ENCODE measurements at places on chromosomes 1 and 21.

- no peak for DNase-seq
Measured at GRCh38 chr1:54228638-54229079, 28.7 kb downstream of the MRPL37 start.

GRCh38 chr1:54345116-54345515, 61.1 kb downstream of the SSBP3 start:
- no peak for DNase-seq

DNA sequence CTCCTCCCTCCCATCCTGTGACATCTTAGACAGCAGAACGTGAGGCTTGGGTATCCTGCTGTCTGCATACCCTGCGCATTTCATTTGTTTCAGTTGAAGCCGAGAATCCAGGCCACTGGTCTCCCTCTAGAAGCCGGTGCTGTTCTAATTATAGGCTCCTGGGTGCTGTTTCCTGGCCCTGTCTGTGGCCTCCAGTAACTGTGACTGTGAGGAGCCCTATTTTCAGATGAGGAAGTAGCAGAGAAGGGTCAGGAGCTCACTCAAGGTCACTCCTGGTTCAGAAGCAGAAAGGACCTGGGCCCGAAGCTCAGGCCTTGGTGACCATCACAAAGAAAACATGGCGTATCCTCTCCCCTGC, 24.0 kb downstream of the COQ8A start:
- no peak for DNase-seq

DNA sequence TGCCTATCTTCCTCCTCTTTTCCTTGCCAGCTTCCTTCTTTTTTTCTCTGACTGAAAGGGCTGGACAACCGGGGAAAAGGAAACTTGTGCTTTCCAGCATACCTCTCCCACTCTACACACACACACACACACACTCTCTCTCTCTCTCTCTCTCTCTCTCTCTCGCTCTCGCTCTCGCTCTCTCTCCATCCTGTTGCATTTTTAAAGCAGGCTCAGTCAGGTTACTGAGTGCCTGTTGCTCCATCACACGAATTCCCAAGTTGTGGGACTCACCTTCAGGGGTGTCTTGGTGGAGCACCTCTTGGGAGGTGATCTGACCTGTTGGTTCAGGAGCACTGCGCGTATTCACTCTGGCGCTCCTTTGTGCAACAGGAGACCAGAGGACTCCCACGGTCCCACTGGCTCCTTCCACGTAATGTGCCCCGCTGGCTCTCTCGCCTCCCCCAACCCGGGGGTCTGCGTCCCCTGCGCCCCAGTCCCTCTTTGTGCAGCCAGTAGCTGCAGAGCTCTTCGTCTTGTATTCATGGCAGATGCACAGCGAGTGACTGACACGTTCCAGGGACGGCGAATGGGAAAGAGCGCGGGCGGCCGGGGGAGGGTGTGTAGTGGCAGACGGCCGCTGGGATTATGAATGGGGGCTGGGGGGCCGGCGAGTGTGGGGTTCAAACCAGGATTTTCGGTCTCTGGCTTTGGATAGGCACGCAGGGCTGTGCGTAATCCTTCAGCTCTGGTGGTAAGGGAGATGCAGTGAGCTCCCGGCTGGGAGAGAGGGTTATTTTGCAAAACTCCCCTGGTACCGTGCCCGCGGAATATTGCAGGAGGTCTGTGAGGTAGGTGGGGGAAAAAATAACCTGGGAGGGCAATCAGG, 660 bp upstream of the PDE4B start:
- no peak for DNase-seq

DNA sequence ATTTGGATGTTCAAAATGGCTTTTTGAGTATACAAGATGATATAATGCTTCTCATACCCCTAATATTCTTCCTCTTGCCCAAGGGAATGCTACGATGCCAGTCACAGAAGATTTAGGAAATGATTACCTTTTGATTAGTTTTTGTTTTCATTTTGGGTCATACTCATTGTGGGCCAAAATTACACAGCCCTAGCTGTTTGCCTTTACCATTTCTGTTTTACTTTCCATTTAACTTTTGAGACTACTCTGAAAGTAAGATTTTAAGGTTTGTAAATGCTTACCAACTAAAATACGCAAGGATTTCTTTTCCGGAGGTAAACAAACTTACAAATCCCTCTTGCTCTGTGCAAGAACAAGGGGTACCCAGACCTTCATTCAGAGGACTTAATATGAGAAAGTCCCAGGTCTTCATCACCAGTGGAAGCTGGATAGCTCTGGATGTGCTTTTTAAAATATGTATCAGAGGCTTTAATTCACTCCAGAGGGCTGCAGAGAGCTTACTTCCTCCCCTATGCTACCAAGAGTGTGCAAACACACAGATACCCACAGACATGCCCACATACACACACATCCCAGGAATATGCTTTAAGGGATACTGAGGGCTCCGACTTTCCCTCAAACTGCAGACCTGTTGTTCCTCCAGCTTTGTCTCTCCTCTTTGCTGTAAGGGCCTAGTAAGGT, 631.4 kb downstream of the SMYD3 start:
- DNase-seq, result no peak

DNA sequence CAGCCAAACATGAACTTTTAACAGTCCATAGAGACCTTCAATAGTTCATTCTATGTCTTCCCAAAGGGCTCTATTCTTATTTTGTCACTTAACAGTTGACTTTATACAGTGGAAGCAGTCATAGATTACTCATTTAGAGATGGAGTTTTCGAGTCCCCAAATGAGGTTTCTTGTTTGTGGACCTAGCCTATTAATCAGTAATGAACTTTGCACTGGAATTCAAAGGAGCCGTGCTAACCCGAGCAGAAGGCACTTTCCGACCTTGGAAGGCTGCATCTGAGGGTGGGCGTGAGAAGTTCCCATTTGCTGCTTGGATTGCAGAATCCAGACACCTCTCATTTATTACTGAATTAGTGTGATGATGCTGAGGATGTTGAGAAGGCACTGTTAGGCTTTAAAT, 46.4 kb downstream of the TTC39A start:
- DNase-seq, result no peak

- DNase-seq, result no peak
Measured at GRCh38 chr1:73593364-73593763, 604.6 kb downstream of the LRRIQ3 start.

DNA sequence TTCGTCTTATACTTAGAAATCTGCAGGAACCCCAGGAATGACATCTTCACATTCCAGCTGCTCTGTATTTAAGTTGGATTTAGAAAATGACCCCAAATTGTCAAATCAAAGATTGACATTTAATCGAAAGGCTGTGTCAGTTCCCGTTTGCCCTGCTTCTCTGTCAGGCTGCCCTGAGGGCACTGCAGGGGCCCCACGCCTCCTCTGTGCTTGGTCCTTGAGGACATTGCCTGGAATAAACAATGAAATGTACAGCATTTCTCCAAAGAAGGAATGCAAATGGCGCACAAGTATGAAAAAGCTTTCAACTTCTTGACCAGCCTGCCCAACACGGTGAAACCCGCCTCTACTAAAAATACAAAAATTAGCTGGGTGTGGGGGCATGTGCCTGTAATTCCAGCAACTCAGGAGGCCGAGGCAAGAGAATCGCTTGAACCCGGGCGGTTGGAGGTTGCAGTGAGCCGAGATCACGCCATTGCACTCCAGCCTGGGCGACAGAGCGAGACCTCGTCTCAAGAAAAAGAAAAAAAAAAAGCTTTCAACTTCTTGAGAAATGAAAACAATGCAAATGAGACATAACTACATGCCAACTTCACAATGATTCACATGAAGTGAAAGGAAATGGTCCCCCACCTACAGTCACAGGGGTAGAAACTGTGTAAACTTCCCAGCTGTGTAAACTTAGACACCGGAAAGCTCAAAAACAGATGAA, 3.0 kb downstream of the TMPRSS3 start:
- no peak for DNase-seq

- no peak for DNase-seq
Measured at GRCh38 chr1:204672069-204672468, 13.5 kb downstream of the LRRN2 start.

DNA sequence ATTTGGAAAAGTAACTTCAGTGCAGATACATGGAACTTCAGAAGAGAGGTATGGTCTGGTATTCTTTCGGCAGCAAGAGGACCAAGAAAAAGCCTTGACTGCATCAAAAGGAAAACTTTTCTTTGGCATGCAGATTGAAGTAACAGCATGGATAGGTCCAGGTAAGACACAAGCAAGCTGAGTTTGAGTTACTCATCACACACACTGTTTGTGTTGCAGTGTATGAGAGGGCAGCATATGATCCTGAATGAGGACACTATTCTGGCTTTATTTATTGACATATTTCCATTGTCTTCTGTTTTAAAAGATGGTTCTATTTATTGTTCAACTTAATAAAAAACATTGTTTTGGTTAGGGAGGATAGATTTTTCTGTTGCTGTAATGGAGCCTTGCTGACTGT, 63.6 kb downstream of the SPEN start:
- DNase-seq, result no peak

DNA sequence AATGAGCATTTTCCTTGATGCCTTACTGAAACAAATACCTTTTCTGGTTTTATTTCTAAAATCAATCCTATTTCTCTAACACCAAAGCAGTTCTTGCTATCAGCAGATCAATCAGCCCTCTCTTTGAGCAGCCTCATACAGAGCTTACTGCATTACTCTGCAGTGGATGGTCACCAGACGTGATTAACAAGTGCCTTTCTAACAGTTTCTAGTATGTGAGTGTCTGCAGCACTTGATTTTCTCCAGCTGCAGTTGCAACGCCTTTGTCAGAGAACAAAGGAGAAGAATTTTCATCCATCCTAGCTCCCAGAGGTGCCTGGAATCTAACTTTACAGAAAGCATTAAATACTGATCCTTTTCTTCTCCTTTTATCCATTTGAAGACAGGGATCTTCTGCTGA, 177.3 kb upstream of the SGIP1 start:
- DNase-seq, result no peak

GRCh38 chr1:32346532-32347157, 10.6 kb upstream of the MARCKSL1 start:
- DNase-seq, result no peak

GRCh38 chr1:186811892-186812291, 16.9 kb upstream of the PLA2G4A start:
- DNase-seq, result no peak

GRCh38 chr21:31538816-31539215, 120.7 kb upstream of the SOD1 start:
- no peak for DNase-seq

- peak; percentile 26 for DNase-seq
Measured at GRCh38 chr1:156291226-156292061, 4.0 kb downstream of the GLMP start.

DNA sequence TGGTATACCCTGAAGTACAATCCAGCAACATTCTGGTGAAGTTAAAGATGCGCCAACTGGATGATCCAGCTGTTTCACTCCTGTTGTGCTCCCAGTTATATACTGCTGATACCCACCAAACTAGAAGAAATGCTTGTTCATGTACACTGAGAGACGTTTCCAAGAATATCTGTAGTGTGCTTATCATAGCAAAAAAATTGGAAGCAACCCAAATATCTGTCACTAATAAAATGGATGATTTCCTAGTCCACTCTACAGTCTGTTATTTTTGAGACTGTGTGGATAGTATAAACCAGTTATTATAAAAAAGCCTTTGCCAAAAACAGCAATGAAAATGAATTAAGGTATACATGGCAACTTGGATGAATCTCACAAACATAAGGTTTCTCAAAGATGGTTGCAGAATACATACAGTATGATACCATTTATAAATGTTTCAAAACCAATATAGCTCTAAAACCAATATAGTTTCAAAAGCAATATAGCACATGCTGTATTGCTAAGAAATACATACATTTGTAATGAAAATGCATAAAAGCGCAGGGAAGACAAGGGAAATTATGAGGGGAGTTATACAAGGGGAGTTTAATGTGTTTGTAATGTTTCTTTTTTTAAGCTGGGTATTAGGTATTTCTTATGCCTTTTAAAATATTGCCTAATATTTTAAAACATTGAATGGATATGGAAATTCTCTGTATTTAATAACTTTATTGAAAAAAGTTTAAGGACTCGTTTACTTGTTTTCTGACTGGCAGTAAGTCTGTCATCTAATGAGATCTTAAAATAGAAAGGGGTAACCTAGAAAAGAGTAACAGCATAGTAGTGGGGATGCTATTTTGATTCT, 36.5 kb downstream of the GPSM2 start:
- DNase-seq, result no peak

GRCh38 chr1:182650678-182651338, 33.6 kb downstream of the RGS8 start:
- no peak for DNase-seq

DNA sequence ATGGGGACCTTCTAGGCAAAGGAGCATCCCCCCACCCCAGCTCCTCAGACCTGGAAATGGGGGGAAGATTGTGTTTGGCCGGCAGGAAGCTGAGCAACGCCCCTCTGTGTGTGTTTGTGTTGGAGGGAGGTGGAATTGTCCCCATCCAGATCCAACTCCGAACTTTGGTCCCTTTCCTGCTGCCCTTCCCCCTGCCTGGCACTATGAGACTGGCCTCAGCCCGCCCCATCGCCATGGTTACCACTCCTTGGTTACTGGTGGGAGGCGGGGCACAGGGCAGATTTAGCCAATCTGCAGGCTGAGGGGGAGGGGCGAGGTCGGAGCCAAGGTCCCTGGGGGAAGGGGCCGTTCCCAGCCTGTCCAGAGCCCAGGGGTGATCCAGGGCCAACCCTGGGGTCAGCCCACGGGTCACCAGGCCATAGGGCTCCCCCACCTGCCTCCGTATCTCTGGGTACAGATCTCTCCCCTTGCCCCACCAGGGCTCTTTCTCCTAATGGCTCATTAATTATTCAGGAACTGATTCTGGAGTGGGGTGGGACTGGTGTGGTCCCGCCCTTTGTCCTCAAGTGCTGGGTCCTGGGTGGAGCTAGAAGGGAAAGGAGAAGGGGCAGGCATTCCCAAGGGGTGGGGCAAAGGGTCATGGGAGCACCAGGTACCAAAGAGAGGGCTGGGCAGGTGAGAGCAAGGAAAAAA, 15.2 kb downstream of the PTPRF start:
- no peak for DNase-seq

DNA sequence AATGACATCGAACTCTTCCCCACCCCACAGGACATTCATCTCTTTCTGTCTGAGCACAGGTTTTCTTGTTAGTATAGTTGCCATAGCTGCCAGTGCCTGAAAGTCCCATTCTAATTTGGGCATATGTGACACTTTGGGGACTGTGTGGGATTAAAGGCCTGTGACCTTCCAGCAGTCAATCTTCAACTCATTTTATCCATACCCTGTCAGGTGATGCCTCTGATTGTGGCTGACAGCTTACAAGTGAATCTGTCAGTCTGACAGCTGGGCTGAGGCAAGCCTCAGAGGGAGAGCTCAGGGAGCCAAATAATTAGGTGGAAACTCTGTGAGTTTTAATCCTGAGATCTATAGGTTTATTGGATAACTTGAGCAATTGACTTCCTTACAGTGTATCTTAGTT, 29.6 kb downstream of the ZCCHC17 start:
- no peak for DNase-seq

GRCh38 chr1:204134103-204134502, 17.7 kb downstream of the ETNK2 start:
- DNase-seq, result no peak

GRCh38 chr21:26777166-26777565, 68.0 kb downstream of the ADAMTS1 start:
- no peak for DNase-seq
